Gastrocnemius medialis (tissue), 4 donors: ENCODE measurements at places on chromosomes 5 and 9.

DNA sequence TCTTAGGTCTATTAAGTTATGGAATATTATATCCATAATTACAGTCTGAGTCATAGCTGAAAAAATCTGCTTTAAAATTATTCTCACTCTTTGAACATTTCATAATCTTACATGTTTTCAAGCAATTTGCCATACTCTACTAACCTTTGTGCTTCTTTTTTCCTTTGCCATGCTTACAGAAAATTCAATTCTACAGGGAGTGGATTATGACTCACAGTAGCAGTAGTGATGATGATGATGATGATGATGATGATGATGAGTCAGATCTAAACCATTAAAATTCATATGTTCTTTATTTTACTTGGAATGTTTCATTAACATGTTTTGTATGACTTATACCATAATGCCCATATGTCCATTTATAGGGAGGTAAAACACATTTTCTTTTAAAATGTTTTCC, 207.1 kb downstream of the VPS13A start:
- DNase-seq: no peak

DNA sequence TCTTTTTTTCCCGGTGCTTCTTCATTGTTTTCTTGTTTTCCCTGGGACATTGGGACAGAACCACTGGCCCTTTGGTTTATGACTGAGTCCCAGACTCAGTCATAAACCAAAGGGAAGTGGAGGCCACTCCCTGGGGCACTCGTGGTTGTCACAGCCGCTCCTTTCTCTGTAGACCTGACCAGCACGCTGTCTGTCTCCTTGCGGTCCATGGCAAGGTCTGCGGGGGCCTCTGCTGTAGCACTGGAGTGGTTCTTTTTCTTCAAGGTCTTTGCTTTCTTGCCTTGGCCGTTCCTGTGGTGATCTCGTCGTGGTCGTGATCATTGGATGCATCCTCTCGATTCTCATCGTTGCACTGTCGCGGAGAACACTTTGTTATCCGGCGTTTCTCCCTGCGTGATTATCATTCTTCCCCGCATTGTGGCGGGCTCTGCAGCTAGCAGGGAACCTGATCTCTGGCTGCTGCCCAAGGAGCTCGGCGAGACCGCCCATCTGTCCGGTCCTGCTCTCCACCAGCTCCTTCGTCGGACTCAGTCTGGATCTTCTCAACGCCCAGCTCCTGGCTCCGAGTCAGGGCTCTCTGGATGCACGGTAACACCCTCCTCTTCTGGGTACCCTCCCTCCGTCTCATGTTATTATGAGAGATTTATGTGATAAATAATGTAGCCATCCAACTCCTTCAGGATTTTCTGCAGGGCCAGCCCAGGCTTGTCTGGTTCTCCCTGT, 43.5 kb upstream of the MPDZ start:
- DNase-seq: no peak

DNA sequence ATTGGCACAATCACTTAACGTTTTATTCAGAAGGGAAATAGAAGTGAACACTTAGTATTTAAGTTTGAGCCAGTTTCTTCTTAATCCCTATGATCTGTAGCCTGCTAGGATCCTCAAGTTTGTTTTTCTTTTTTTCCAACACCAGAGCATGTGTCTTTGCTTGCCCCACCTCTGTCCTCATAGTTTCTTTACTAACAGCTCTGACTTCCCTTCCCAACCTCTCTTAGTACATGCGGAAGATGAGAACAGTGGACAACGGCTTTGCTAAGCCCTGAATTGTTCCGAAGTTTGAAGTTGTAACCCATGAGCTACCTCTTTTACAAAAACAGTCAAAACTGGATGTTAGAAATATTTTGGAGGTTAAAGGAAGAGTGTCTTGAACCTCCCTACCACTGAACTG, 61.7 kb upstream of the TAF11L2 start:
- no peak for DNase-seq

DNA sequence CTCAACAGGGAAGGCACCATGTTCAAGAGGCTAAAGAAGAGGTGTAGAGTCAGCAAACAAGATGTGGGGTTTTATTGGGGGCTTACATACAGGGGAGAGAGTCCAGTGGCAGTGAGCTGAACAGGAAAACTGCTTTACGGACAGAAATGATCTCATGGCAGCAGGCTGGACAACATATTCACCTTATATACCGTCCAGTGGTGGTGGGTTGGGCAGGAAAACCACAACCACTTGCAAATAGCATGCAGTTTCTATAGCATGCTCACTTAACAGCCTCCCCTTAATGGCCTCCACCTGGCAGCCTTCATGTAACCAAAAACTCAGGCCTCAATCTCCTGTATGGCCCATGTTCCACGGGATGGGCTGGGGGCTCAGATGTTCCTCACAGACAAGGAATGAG, 5.4 kb downstream of the TNFSF8 start:
- DNase-seq: no peak

DNA sequence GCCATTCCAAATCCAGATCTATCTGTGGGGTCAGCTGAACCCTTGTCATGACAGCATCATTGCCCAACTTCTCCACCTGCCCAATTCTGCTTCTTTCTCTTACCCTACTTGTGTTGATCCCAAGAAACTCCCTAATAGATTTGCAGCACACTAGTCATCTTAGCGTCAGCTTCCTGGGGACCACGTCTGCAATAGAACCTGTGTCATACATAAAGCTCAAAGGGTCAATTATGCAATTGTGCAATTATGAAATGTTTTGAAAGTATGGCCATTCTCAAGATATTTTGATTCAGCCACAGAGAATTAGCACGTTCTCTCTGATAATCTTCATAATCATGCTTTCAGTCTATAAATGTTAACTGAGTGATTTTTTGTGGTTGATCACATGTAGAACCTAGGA, 87.4 kb upstream of the PAPPA start:
- DNase-seq: no peak

GRCh38 chr9:12785260-12785770, 10.5 kb downstream of the LURAP1L start:
- DNase-seq: no peak

- no peak for DNase-seq
Observed at GRCh38 chr5:57259704-57260103, 85.8 kb downstream of the GPBP1 start.
